ENCODE measurements at places on chromosomes 5 and 9.

- DNase-seq: no peak
These were observed 78.9 kb upstream of the ZNF462 start for GRCh38 chr9:106784076-106784475.

DNA sequence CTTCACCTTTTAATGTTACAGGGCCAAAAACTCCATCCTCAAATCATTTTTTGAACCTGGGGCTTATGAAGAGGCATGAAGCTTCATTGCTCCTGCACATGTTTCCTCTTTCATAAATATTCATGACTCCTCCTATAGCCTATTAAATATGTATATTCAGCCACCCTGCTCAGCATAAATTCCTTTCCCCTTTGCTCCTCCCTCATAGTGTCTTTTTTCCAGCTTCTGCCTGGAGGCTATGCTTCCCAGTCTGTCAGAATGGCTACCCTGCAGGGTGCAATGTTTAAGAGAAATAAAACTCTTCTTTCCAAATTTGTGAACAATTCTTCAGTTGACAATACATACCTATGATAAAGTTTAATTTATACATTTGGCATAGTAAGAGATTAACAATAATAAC is 1082.9 kb upstream of the CDH18 start:
- DNase-seq: no peak

DNA sequence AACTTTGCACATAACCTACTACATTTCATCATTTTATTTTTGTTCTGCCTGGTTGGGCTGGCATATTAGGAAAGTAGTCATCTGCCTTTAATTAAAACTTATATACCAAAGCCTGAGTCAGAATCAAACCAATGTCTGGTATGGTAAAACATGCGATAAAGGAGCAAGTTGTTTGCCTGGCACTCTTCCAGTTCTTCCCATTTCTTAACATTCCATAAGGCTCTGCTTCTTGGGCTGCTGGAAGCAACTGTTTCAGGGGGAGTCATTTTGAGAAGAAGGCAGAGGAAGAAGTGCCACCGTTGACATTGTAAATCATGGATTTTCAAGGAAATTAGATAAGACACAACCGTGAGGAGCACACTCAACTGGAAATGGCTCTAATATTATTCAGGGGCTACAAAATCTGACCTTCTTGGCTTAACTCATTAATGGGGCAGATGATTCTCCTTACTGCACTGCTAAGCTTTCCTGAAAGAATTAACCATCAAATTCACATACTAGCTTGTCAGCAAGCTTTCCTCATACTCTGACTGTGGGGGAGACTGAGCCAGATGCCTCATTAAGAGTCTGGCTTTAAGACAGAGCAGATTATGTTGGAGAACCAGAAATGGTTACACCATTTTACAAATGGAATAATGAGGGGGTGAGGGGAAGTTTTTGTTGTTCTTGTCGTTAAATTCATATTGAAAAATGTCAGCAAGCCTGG is 391.0 kb downstream of the TMEM232 start:
- no peak for DNase-seq

- DNase-seq: no peak
These were observed 17.5 kb upstream of the SHB start for GRCh38 chr9:38086496-38086895.

GRCh38 chr9:105328296-105328695 is 83.8 kb downstream of the SLC44A1 start:
- no peak for DNase-seq

DNA sequence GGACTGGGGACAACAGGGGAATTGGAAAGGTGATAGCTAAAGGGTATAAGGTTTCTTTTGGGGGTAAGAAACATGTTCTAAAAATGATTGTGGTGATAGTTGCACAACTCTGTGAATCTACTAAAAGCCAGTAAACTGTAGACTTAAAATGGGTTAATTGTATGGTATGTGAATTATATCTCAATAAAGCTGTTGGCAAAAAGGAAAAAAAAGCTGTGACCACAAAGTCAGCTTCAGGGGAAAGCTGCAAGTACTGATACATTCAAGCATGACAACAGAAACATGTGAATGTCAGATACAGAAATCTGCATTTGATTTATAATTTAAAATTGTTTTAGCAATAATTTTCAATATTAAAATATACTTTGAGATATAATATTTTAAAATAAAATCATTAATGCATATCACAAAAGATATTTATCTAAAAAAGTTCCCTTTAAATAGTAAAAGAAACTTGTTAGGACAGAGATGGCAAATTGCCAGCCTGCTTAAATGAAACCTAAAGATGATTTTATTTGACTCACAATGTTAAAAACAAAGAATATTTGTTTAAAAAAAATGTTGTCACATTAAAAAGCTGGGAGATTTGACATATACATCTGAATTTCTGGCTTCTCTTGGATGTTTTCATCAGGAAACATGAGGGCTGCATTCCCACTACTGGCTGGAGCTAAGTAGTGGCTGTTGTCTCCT is 66.0 kb downstream of the TBCA start:
- no peak for DNase-seq
